Progenitor cell of endocrine pancreas (in vitro differentiated cells): ENCODE measurements at places on chromosomes 1 and 21.

GRCh38 chr1:152842556-152842955, at the start of gene LCE6A:
Gene LCE6A, plus strand, starts transcription at chr1:152842856. Its CDS starts 665 bp downstream, at chr1:152843521.
- no peak for DNase-seq

DNA sequence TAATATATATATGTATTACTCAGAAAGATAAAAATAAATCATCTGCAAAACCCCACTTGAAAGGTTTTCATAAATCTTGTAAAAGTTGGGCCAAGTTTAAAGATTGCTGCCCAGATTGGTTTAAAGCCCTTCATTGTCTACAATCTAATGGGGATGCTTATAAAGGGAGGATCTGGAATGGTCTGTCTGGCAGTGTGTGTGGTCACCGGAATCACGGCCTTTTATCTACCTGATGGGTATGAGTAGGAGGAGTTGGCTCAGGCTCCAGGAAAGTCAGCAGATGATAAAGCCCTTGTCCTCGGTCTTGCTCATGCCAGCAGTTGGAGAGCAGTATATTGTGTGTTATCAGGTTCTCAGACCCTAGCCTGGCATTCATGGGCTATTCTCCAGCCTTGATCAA, 197.7 kb downstream of the ROR1 start:
- DNase-seq, result no peak

- no peak for DNase-seq
These were observed 120.4 kb upstream of the PTGFR start for GRCh38 chr1:78370356-78370755.

- DNase-seq, result no peak
These were observed 61.8 kb upstream of the PTGFRN start for GRCh38 chr1:116847688-116848531.

- DNase-seq, result no peak
These were observed 24.4 kb downstream of the SLC45A1 start for GRCh38 chr1:8342325-8342724.

DNA sequence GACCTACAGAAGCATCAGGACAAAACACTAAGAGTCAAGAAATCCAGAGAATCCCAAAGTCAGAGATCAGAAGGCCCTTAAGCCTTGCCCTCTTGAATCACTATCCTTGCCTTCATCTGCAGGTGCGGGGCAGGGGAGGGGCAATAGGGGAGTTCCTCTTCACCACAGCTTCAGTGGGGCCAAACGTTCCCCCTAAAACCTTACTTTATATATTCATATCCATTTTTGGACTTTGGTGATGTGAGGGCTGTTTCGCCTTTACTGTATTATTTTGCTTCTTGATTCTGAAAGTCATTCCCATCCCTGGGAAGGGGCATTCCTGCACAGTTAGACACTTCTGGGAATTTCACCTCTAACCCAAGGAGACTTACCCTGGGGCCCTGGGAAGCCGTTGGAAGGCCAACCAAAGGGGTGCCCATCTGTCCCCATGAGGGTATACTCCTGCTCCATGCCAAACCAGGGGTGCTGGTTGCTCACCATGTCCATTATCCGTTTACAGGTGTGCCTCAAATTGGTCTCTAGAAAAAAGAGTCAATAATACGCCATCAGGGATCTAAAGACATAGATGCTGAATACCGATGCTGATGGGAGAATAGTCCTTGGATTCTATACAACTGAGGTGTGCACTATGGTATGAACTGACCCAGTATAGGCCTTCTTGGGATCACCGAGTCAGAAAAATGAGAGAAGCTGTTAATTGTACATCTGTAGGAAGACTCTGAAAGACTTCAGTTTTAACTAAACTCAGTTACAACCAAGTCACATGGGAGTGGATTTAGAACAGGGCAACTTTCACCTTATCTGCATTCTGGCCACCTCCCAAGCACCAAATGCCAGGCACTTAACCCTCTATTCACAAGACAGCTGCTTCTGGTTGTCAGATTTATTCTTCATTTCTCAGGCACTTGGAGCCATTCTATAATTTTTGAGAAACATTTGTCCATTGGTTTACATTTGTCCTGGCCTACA, 5.4 kb downstream of the GLUL start:
- no peak for DNase-seq

DNA sequence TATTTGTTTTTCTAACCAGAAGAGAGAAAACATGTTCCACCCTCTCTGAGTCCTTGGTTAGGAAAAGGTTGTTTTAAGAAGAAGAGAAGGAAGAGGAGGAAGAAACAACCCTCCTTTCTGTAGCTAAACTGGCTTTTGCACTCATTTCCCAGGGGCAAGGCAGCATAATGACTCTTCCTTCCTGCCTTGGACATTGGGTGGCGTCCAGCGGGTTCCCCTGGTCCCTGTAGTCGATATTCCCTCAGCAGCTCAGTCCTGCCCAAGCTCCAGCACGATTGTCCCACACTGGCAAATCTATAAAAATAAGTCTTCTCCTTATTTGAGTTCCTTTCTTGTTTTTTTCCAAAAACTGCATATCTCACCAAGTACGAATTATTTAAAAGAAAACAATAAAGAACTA, 81.2 kb downstream of the TEX35 start:
- DNase-seq, result no peak

DNA sequence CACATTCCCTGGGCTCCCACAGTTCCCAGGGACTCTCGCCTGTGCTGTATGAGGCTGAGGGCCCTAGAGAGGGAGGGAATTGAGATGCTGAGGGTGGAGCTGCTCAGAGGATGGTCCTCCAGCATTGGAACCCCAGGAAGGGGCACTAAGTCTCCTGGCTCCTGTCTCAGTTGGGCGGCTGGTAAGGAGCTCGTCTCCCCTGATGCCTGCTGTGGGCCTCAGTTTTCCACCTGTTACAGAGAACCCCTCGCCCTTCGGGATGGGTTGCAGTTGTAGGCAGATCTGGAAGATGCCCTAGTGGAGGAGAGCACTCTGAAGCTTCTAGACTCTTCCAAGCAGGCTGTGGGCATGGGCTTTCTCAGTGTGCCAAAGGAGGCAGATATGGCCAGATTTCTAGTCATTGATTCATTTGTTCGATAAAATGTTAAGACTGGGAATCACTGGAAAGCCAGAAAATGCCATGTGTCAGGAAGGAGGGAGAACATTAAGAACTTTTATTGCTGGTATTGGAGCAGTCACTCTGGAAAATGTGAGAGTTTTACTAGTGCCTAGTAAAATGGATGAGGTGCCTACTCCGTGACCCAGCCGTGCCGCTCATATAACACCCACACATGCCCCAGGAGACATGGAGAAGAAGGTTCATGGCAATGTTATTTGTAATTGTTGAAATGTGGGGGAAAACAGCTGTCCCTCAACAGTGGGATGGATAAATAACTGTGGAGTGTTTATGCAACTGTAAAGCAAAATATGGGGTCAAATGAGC, 828 bp upstream of the MYBPH start:
- no peak for DNase-seq

DNA sequence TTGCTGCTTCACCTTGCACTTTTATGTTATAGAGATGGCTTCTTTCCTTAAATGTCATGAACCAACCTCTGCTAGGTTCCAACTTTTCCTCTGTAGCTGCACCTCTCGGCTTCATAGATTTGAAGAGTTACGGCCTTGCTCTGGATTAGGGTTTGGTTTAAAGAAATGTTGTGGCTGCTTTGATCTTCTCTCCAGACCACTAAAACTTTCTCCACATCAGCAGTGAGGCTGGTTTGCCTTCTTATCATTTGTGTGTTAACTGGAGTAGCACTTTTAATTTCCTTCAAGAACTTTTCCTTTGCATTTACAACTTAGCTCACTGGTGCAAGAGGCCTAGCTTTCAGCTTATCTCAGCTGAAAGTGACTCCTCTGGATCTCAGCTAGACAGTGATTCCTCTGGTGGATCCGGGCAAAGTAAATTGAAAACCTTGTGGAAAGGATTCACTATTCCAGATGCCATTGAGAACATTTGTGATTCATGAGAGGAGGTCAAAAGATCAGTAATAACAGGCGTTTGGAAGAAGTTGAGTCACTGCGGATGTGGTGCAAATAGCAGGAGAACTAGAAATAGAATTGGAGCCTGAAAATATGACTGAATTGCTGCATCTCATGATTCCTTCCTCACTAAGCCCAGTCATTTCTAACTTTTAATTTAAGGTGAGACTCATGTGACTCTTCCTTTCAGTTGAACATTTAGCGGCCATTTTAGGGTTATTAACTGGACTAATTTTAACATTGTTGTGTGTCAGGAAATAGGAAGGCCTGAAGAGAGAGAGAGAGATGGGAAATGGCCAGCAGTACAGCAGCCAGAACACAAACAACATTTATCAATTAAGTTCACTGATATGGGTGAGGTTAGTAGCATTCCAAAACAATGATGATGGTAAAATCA, 16.2 kb upstream of the RGS1 start:
- no peak for DNase-seq

GRCh38 chr1:223062177-223062576, 80.9 kb downstream of the TLR5 start:
- no peak for DNase-seq

GRCh38 chr1:39499668-39500067, 8.2 kb downstream of the BMP8A start:
- DNase-seq, result no peak
